Omental fat pad (tissue), 4 donors: ENCODE measurements at places on chromosomes 5 and 9. TPM values are rescaled to one million over a fixed set of nuclear protein-coding genes. Genes with fewer than 3 reads are reported as not detected.

GRCh38 chr5:54772684-54773083 lies 212.7 kb downstream of the ESM1 start:
- no peak for DNase-seq

DNA sequence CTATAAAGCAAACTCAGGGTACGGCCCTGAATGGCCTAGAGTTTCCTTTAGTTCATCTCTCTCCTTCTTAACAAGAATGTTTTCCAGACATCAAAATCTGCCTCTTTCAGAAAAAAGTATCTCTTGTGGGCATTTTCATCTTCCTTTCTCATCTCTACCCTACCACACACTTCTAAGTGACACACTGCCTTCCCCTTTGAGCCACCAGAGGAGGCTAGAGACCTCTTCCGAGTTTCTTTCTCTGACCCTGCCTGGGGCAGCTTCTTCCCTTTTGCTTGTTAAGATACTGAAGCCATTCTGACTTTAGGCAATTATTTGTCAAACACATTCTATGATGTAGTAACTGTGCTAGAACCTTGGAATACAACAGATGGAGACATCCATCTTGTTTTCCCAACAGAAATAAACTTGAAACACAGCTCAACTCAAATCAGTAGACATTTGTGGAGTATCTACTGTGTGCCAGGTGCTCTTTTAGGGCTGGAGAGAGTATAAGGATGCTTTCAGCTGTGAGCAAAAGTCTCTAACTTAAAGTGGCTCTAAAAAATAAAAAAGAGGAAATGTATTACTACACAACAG lies 8.6 kb upstream of the SV2C start:
- DNase-seq: no peak

- DNase-seq: no peak
These were observed 243.5 kb upstream of the FBXL7 start for GRCh38 chr5:15256485-15256884.

The ZNF189 gene
- total RNA-seq: 17.0 TPM

The SH2D3C gene
- total RNA-seq: 20.8 TPM
